Left lung (tissue), 14 donors: ENCODE measurements at places on chromosomes 3 and 15.
A peak's percentile ranks its signal among the peaks of the same experiment; 100 is the strongest.

DNA sequence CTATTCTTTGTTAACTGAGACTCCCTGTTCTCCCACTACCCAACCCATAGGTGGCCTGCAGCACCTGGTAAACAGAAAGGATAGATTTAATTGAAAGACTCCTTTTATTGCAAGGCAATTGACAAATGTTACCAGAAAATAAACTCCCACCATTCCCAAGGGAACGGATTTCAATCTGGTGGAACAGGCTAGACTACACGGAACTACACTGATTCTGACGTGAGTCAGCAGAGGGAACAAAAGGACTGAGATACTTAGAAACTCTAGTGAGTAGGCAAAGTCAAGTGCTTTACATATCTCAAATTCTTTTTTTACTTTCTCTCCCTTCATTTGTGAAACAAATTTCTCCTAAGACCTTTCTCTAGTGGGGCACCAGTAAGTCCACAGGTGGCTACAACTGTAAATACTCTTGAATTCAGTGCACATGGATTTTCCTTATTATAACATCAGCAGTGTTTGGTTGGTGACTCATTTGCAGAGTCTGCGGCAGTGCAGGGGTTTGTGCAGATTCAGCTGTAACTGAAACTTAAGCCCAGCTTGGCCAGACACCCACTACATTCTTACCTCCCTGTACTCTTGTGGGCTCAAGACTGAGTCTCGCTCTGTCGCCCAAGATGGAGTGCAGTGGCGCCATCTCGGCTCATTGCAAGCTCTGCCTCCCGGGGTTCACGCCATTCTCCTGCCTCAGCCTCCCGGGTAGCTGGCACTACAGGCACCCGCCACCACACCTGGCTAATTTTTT lies 34.3 kb upstream of the PLSCR2 start:
- DNase-seq, result peak; percentile 46
- peaks cover 7% of the 10 kb centered on the region for H3K4me1 ChIP-seq
- no peak overlapping the region for H3K4me3 ChIP-seq

GRCh38 chr3:100319951-100320350 lies 14.6 kb upstream of the NIT2 start:
- H3K27me3 ChIP-seq, result no peaks in the 10 kb centered on the region
- peaks cover 6% of the 10 kb centered on the region for H3K4me1 ChIP-seq
- H3K36me3 ChIP-seq, result peaks cover 57% of the 10 kb centered on the region
- H3K27ac ChIP-seq, result no peak overlapping the region
- H3K4me3 ChIP-seq, result no peak overlapping the region
- no peak for DNase-seq

GRCh38 chr3:156218353-156218744 lies 98.0 kb downstream of the KCNAB1 start:
- H3K4me3 ChIP-seq, result no peak overlapping the region
- no peaks in the 10 kb centered on the region for H3K36me3 ChIP-seq
- H3K4me1 ChIP-seq, result no peaks in the 10 kb centered on the region
- peak; percentile 41 for DNase-seq

- peak; percentile 46 for DNase-seq
- H3K4me3 ChIP-seq, result no peak overlapping the region
- no peaks in the 10 kb centered on the region for H3K36me3 ChIP-seq
- no peaks in the 10 kb centered on the region for H3K4me1 ChIP-seq
- no peak overlapping the region for H3K27ac ChIP-seq
Measured at GRCh38 chr3:170809007-170809974, 60.7 kb downstream of the RPL22L1 start.

GRCh38 chr3:152050903-152051302 lies 177.5 kb downstream of the SUCNR1 start:
- DNase-seq, result no peak
- H3K4me3 ChIP-seq, result no peak overlapping the region
- H3K36me3 ChIP-seq, result no peaks in the 10 kb centered on the region
- no peaks in the 10 kb centered on the region for H3K4me1 ChIP-seq
- H3K27ac ChIP-seq, result no peak overlapping the region

GRCh38 chr3:104520228-104520655 lies 846.5 kb upstream of the ALCAM start:
- H3K27ac ChIP-seq, result no peak overlapping the region
- H3K4me1 ChIP-seq, result no peaks in the 10 kb centered on the region
- no peak overlapping the region for H3K4me3 ChIP-seq
- no peaks in the 10 kb centered on the region for H3K27me3 ChIP-seq

DNA sequence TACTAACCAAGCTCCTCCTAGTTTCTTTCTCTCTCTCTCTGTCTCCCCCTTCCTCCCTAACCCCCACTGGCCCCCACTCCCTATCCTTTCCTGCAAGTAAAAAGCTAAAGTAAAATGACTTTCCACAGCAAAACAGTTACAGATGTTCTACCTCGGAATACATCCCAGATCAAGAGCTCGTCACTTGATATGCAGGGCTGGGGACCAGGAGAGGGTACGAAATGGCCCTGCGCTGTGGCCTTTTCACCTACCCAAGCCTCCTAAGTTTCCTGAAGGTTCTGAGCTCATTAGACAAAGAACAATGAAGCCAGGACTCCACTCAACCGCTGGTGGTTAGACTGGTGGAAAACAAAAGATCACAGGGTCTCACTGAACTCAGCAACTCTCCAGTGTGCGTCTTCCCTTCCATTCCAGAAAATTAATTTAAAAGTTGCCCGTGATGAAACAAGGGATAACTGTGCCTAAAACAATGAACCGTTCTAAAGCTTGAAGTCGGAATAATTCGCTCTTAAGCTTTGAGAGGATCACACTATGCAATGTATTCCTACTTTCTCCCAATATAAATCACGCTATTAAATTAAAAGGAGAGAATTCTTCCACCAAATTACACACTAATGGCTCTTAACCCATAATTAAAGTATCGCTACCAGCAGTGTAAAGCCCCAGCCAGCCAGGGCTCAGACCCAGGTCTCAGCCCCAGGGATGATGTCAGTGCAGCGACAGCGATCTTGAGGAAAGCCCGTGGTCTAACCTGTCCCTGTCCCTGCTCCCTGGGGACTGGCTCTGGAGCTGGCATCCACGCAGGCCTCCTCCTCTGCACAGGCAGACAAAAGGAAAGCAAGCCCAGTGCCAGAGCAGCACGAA lies 5.0 kb downstream of the VGLL4 start:
- no peak overlapping the region for H3K4me3 ChIP-seq
- peaks cover 78% of the 10 kb centered on the region for H3K4me1 ChIP-seq
- DNase-seq, result no peak
- no peaks in the 10 kb centered on the region for H3K27me3 ChIP-seq
- no peaks in the 10 kb centered on the region for H3K36me3 ChIP-seq

DNA sequence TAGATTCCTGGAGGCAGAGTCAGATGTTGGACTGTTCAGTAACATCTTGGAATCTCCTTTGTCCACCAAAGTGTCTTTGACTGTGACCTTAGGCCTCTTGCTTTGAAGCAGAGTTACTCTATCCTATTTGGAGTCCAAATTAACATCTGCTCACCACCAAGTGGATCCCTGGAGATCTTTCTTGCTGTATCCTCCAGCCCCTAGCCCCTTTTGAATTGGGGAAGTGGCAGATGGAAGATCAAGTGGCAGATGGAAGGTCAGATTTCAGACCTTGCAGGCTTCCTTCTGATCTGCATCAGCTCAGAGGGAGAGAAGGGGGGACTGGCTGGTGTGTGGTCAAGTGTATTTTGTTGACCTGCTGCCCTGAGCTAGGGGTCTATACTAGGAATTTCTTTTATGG lies 125.0 kb upstream of the ROPN1 start:
- H3K4me3 ChIP-seq, result no peak overlapping the region
- H3K36me3 ChIP-seq, result no peaks in the 10 kb centered on the region
- H3K4me1 ChIP-seq, result peaks cover 4% of the 10 kb centered on the region
- no peaks in the 10 kb centered on the region for H3K27me3 ChIP-seq
- DNase-seq, result no peak

DNA sequence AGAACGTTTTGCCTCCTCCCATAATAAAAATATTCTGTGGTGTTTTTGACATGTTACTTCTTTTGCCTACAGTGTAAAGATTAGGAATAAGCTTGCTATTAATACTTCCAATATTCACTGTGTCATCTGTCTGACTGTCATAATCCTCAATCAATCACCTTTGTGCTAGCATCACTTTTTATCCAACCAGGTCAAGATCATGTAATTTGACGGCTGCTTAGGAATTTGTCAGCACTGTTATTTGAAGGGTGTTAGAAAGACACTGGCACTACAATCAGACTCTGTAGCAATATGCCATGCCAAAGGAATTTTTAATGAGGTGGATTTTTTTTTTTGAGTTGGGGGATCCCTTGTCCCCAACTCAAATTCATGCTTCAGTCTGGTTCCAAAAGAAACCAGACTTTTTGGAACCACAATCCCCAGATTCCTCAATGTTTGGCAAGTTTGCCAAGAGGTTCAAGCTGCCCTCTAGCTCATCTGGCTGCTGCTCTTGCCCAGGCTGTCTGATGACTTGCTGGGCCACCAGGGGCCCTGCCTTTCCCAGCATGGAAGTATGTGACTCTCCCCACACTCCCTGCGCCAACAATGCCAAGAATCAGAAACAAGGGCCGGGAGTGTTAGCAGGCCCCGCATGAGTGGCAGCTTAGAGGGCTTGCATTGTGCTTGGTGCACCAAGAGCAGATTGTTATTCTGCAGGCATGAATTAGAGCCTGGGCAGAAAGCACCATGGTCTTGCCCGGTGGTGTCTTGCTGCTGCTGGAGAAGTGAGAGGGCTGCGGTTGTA lies 58.6 kb upstream of the TSC22D2 start:
- H3K4me1 ChIP-seq, result no peaks in the 10 kb centered on the region
- H3K27me3 ChIP-seq, result no peaks in the 10 kb centered on the region
- DNase-seq, result no peak
- H3K27ac ChIP-seq, result peak overlapping the region; percentile 20
- H3K36me3 ChIP-seq, result no peaks in the 10 kb centered on the region

GRCh38 chr15:59622289-59622688 lies 10.7 kb downstream of the GCNT3 start:
- H3K36me3 ChIP-seq, result no peaks in the 10 kb centered on the region
- H3K4me1 ChIP-seq, result no peaks in the 10 kb centered on the region
- H3K4me3 ChIP-seq, result no peak overlapping the region
- DNase-seq, result no peak
- H3K27ac ChIP-seq, result no peak overlapping the region

DNA sequence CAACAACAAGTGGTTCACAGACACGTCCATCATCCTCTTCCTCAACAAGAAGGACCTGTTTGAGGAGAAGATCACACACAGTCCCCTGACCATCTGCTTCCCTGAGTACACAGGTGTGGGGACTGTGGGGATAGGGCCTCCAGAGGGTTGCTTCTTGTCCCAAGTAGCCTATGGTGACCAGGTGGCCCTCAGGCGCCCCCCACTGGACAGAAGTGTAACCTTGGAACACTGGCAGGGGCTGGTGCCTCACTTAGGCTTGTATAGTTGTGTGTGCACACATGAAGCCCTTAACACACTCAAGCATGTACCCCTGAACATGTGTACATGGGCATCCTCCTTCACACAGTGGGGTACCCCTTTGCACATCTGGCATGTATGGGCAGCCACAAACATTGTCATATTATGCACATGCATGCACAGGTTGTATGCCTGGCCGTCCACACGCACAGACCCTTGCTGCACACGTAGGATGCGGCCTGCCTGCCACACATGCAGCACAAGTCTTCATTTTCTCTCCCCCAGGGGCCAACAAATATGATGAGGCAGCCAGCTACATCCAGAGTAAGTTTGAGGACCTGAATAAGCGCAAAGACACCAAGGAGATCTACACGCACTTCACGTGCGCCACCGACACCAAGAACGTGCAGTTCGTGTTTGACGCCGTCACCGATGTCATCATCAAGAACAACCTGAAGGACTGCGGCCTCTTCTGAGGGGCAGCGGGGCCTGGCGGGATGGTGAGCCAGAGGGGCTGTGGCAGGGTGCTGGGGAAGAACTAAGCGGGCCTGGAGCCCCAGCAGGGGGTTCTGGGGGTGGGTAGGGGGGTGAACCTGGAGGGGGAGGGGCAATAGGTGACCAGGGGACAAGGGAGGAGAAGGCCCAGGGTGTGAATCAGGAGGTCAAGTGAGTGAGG lies 11.7 kb upstream of the SEMA3B start:
- no peak overlapping the region for H3K4me3 ChIP-seq
- peaks cover 92% of the 10 kb centered on the region for H3K4me1 ChIP-seq
- H3K27ac ChIP-seq, result peak overlapping the region; percentile 98

GRCh38 chr3:68007621-68008226 lies 353.3 kb upstream of the SUCLG2 start:
- peak; percentile 65 for DNase-seq
- H3K27ac ChIP-seq, result no peak overlapping the region
